ENCODE measurements at places on chromosomes 5 and 9.

GRCh38 chr5:173916233-173916632 is 28.1 kb downstream of the CPEB4 start:
- DNase-seq = no peak

- DNase-seq = no peak
These were observed 115.6 kb downstream of the PDE8B start for GRCh38 chr5:77325921-77326541.

DNA sequence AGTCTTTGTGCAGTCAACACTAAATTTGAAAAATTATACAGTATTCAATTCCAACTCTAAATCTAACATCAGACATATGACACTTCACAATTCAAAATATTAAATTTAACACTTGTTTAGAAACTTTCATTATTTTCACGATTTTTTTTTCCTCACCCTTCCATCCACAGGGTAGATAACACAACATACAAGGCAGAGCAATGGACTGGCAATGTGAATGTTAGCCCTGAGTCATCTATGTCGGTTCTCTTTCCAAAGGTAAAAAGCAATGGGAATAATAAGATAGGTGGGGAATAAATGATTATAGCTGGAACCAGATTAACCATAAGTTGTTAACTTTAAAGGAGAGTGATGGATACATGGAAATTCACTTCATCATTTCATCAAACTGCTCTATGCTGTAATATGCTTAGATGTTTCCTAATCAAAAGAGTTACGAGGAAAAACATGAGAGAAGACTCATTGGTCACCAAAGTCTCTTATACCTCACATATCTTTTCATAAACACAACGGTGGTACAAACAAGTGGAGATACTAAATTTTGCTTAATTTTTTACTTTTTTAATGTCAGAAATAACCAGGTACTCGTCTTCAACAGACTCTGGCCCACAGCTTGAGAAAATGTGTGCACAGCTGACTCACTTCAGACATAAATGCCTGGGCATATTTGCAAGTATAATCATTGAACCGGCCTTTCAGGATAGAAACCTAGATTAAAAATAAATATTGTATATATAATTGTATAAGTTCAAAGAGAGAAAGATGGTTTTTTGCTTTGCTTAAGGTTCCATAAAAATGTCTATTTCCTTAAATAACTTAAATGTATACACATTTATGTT is 23.0 kb downstream of the RFX3 start:
- DNase-seq = no peak

- no peak for DNase-seq
These were observed 51.7 kb downstream of the MAN2A1 start for GRCh38 chr5:109741390-109741789.

GRCh38 chr9:21833090-21833801 is 30.8 kb downstream of the MTAP start:
- no peak for DNase-seq

DNA sequence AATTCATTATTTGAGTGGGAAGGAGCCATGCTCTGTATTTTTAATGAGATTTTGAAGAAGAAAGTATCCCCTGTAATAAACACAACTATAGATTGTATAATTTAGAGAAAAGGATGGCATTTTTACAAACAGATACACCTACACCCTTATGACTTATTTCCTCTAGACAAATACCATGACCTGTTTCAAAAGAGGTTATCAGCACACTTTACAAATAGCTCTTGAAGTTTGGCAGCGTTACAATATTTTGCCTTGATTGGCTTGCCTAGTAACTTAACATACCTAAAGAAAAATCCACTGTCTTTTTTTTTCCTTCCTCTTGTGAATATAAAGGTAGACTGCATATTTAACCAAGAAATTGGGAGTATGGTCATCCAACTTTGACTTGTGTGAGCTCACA is 28.5 kb upstream of the CETN3 start:
- DNase-seq = no peak

DNA sequence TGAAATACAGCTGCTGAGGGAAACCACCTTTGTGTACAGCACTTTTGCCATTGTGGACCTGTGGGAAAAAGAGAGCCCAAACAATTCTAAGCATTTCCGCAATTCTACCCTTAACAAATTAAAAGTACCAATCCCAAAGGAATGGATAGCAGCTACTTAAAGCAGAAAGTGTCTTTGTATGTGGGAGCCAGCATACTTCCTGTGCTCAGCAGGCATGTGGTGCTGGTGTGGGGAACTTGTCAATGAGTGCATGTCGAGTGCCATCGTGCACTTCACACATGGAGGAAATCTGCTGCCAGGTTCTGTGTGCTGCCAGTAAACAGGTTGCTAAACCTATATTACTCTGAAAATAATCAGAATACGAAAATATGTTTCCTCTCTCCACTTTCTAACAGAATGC is 399.0 kb downstream of the LRRC70 start:
- no peak for DNase-seq

DNA sequence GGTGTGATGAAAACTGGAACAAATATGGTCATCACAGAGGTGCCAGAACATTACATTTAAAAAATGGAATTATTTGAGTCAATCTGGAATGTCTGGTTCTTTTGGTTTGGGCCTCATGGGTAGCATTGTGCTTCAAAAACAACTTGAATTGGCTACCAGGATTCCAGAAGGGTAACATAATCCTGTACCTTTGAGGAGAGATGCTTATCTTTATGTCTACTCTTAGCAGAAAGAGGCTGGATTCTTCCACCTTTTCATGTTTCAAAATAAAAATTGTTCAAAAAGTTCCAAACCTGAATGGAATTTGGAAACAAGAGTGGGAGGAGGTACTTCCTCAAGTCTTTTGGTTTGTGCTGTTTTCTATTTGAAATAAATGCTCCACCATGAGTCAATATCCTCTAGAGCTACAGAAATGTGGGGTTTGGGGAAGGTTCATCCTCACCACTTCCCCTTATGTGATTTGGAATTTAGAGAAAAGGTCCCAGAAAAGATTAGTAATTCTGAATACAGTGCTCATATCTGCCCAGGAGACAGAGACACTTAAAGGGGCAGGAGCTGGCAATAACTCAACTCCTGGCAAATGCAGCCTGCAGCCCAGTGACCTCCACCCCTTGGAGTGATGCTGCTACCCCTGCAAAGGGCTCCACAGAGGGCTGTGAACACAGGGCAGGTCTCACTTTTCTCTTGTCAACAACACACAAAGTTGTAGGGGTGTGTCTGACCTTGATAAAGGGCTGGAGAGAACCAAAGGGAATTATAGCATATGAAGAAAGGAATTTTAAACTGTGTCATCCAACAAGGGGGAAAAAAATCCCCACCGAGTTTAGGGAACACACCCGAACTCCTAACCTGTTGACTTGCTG is 272.8 kb downstream of the CWC27 start:
- DNase-seq = no peak

DNA sequence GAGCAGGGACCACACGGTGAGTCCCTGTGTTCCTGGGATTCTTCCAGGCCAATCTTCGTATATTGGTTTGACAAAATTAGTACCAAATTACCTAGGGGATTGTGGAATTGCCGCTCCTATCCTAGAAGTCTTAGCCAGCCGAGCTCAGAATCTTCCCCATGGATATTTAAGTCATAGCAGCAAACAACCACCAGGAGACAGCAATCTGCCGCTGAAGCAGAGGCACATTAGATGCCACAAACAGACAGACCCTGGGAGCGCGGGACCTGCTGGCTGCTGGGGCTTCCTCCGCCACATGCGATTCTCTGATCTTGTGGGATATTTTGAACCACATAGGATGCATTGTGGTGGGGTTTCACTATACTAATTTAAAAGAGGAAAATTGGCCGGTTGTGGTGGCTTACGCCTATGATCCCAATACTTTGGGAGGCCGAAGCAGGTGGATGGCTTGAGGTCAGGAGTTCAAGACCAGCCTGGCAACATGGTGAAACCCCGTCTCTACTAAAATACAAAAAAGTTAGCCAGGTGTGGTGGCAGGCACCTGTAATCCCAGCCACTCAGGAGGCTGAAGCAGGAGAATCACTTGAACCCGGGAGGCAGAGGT is 31.7 kb upstream of the ZBTB43 start:
- DNase-seq = no peak

GRCh38 chr5:68134033-68134668 is 81.4 kb upstream of the PIK3R1 start:
- no peak for DNase-seq

DNA sequence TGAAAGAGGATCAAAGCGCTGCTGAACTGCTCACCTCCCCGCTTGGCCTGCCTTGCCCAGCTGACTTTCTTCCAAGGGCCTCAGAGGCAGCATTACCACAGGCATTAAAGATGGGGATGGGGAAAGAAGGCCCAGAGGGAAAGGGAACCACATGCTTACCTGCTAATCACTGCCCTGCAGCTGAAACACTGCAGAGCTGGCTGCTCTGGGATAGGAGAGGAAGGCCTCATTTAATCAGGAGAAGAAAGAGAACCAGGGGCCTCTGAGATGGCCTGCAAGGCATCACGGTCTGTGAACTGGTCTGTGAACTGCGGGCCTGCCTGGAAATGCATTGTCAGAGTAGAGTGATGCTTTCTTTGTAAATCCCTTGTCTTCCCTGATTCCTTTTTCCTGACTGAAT is 44.8 kb downstream of the PTCD2 start:
- DNase-seq = no peak

GRCh38 chr9:90641884-90642487 is 638 bp downstream of the DIRAS2 start:
- DNase-seq = no peak

DNA sequence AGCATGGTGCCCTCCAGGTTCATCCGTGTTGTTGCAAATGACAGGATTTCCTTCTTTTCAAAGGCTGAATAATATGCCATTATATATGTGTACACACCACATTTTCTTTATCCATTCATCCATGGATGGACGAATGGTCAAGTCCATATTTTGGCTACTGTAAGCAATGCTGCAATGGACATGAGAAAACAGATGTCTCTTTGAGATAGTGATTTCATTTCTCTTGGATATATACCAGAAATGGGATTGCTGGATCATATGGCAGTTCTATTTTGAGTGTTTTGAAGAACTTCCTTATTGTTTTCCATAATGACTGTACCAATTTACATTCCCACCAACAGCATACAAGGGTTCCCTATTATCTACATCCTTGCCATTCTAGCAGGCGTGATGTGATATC is 67.9 kb downstream of the TEK start:
- no peak for DNase-seq

DNA sequence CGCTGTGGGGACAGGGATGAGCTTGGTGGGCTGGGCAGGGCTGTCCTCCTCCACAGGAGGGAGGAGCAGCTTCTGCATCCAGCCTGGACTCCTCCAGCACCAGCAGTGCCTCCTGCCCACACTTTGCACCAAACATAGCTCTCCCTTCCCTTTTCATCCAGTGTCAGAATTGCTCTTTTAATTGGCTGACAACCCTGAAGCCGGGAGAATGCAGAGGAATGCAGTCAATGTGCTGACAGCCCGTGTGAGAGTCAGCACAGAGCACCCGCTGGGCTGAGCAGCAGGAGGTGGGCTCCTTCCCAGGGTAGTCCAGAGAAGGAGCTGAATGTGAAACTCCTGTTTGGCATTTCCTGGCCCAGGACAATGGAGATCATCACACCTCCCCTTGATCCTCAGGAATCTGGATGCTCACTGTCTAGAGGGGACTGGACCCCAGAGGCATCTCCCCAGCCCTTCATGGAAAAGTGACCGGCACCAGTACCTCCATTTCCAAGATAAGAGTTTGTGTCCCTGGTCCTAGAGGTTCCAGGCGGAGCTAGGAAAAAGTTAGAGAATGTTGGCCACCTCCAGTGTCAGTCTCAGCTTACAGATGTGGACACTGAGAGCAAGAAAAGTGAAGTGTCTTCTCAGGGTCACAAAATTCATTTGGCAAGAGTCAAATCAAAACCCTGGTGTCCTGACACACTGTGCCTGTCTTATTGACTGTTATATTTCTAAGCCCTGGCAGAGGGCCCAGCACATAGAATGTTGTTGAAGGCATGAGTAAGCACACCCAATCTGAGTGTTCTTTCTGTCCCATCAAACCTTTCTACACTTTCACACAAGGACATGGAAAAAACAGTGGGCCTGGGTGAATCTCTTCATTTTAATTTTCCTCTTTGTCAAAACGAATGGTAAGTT is 202.1 kb downstream of the SNX18 start:
- no peak for DNase-seq

- no peak for DNase-seq
These were observed 108.0 kb upstream of the PHYKPL start for GRCh38 chr5:178340637-178341036.

- DNase-seq = no peak
These were observed 8.5 kb downstream of the CAMSAP1 start for GRCh38 chr9:135898634-135899407.

DNA sequence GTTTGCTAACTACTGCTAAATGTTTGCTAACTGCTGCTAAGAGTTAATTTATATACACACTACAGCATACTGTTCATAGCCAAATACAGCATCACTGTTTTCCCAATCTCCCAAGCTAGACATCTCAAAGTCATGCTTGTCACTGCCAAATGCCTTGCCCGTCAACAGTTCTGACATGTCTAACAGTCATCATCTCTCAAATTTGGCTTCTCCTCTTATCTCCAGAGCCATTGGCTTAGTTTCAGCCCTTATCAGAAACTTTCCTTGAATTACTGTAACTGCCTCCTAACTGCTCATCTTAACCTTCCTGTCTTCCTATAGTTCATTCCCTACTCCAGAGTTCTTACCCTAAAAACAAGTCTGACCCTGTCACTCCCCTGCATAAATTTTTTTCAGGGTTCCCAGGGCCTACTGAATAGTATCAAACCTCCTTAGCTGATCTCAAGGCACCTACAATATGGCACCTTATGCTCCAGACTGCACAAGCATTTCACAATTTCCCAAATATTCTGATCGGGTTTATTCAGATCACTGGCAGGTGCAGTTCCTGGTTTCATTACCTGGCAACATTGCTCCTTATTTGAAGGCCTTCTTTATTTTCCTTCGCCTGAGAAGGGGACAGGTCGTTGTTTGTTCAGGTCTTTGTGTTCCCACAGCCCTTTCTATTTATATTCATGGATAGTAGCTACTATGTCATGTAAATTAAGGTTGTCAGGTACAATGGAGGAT is 55.9 kb upstream of the ANKRD55 start:
- DNase-seq = no peak

GRCh38 chr5:79581535-79581934 is 30.7 kb upstream of the TENT2 start:
- DNase-seq = no peak

GRCh38 chr9:137671721-137672120 is 52.9 kb downstream of the EHMT1 start:
- DNase-seq = no peak

- DNase-seq = no peak
These were observed 105.9 kb upstream of the CDKN2B start for GRCh38 chr9:22114956-22115355.

GRCh38 chr9:137280474-137281344 is 3.2 kb downstream of the TOR4A start:
- DNase-seq = no peak

- DNase-seq = no peak
These were observed 220.0 kb downstream of the SLC12A2 start for GRCh38 chr5:128303593-128303992.

GRCh38 chr5:146426853-146427618 is 20.1 kb upstream of the TCERG1 start:
- no peak for DNase-seq

- DNase-seq = no peak
These were observed 14.7 kb downstream of the ERP44 start for GRCh38 chr9:100084128-100084453.

All from activated naive CD4-positive, alpha-beta T cell treated with Interleukin-2 at 50 U/mL for 16 hours (primary cell).